ENCODE measurements at places on chromosomes 5 and 9. TPM values are rescaled to one million over a fixed set of nuclear protein-coding genes. Genes with fewer than 3 reads are reported as not detected.

GRCh38 chr5:172670005-172670402 lies 28.9 kb downstream of the NEURL1B start:
- H3K36me3 ChIP-seq = no peaks in the 10 kb centered on the region
- H3K27ac ChIP-seq = no peak overlapping the region
- H3K4me3 ChIP-seq = no peak overlapping the region
- DNase-seq = no peak
- no peaks in the 10 kb centered on the region for H3K27me3 ChIP-seq

DNA sequence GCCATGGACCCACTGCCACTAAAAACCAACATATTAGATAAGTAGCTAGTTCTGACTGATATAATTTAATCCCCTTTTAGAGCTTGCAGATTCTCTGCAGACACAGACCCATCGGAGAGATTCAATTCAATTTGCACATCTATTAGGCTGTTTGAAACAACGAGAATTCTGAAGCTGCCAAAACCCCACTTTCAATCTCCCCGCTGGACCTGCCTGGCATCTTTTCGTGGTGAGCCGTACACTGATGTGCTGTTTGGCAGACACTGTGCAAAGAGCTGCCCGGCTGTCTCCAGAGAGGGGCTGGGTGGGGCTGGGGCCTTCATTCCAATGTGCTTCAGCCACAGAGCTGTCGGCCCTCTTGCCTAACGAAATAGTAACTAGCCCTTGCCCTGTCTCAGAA lies 42.1 kb upstream of the FAM240B start:
- no peak for DNase-seq
- H3K27me3 ChIP-seq = peaks cover 4% of the 10 kb centered on the region
- no peaks in the 10 kb centered on the region for H3K36me3 ChIP-seq
- no peak overlapping the region for H3K27ac ChIP-seq
- H3K4me3 ChIP-seq = no peak overlapping the region
- no peaks in the 10 kb centered on the region for H3K4me1 ChIP-seq

- no peak overlapping the region for H3K27ac ChIP-seq
- peaks cover 2% of the 10 kb centered on the region for H3K4me1 ChIP-seq
Observed at GRCh38 chr5:33531824-33532223, 91.1 kb downstream of the TARS1 start.

Gene CCNB1
- total RNA-seq = 3.2 TPM

Gene PRDM9
- total RNA-seq = not detected

DNA sequence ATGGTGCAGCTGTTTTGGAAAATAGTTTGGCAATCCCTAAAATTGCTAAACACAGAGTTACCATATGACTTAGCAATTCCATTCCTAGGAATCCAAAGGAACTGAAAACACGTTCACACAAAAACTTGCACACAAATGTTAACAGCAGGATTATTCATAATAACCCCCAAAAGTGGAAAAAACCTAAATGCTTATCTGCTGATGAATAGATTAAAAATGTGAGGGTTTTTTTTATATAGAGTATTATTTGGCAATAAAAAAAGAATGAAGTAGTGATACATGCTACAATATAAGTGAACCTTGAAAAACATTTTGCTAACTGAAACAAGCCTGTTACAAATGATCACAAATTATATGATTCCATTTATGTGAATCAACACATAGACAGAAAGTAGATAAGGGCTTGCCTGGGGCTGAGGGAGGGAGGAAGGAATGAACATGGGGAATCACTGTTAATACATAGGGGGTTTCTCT lies 45.1 kb upstream of the TRIO start:
- no peaks in the 10 kb centered on the region for H3K36me3 ChIP-seq
- no peaks in the 10 kb centered on the region for H3K27me3 ChIP-seq
- no peak overlapping the region for H3K27ac ChIP-seq

- no peaks in the 10 kb centered on the region for H3K36me3 ChIP-seq
- peak overlapping the region; percentile 91 for H3K4me3 ChIP-seq
- H3K4me1 ChIP-seq = peaks cover 10% of the 10 kb centered on the region
- H3K27ac ChIP-seq = peak overlapping the region; percentile 98
- H3K27me3 ChIP-seq = no peaks in the 10 kb centered on the region
Observed at GRCh38 chr9:86282979-86283535, 719 bp upstream of the ISCA1 start.

Gene PCDHB3
- total RNA-seq = 1.6 TPM

Gene CDH18
- 0.58 TPM for total RNA-seq

DNA sequence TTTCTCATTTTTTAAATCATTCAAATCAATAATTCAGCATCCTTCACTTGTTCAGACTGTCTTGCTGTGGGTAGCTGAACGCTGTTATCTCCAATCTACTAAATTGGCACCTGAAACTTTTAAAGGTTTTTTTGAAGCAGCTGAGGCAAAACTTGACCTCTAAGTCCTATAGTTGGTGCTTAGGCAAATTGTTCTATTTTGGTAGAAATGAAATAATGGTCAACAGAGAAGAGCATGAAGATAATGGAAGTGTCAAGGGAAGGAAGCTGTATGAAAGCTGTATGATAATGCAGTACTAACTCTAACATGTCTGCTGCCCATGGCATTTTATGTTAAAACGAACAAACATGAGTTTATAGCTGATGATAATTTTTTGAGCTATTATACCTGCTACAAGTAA lies 138.0 kb downstream of the GDNF start:
- H3K27me3 ChIP-seq = no peaks in the 10 kb centered on the region
- no peaks in the 10 kb centered on the region for H3K4me1 ChIP-seq
- no peaks in the 10 kb centered on the region for H3K36me3 ChIP-seq
- H3K27ac ChIP-seq = no peak overlapping the region
- DNase-seq = no peak

DNA sequence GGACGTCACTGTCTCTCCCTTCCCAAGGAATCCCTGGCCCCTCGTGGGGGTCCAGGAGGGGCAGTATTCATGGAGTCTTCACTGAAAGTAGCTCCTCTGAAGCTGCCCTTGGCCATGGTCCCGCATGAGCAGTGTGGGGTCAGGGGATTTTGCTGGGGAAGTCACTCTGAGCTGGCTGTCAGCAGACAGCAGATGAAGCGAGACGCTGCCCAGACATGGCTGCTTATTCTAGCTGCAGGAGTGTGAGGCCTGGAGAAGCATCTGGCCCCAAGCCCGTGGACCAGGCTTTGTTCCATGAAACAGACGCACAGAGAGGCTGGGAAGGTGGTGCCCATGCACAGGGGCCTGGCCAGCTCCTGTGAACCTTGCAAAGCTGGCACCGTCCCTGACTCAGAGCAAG lies 21.5 kb upstream of the ASS1 start:
- DNase-seq = no peak
- H3K27ac ChIP-seq = no peak overlapping the region
- H3K27me3 ChIP-seq = no peaks in the 10 kb centered on the region
- no peaks in the 10 kb centered on the region for H3K36me3 ChIP-seq
- H3K4me3 ChIP-seq = no peak overlapping the region

DNA sequence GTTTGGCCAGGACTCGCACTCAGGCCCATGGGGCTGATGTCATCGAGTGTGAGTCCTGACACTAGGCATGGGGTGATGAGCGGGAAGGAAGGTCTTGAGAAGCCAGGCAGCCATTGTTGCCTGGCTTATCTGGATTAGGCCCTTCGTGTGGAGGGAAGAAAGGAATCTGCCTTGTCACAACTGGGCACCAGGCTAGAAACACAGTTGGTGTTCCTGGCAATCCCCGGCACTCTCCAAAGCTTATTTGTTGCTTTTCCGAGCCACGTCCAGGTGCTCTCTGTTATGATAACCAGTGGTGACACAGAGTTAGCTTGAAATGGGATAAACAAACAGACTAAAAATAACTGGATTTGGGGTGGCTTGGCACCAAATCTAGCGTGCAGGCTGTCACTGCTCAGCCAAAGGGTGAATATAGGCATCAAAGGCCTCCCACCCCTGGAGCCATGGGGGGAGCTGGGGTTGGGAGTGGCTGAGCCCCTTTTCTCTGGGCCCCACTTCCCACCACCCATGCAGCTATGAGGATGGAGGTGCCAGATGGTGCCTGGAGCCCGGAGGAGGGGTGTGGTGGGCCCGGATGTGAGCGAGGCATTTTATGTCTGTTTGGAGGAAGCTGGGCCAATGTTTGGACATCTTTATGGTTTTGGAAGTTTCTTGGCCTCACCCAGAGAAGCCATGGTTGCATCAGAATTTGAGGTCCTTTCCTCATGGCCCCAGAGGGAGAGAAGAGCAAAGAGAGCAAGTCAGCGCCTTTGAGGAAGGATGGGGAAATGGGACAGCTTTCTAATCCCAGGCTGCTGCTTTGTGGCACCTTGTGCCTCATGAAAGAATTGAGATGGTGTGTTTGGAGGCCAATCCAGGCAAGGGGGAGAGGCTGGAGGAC lies 98.0 kb upstream of the PITX1 start:
- DNase-seq = no peak
- no peaks in the 10 kb centered on the region for H3K36me3 ChIP-seq
- no peak overlapping the region for H3K27ac ChIP-seq

Gene SUSD3
- total RNA-seq = 2.8 TPM

- no peaks in the 10 kb centered on the region for H3K36me3 ChIP-seq
- no peak overlapping the region for H3K27ac ChIP-seq
- DNase-seq = no peak
Observed at GRCh38 chr9:33101104-33101951, 24.9 kb upstream of the SMU1 start.

Gene GABRG2
- 0.22 TPM for total RNA-seq

- H3K36me3 ChIP-seq = no peaks in the 10 kb centered on the region
- no peaks in the 10 kb centered on the region for H3K4me1 ChIP-seq
- H3K27me3 ChIP-seq = no peaks in the 10 kb centered on the region
- no peak overlapping the region for H3K27ac ChIP-seq
Observed at GRCh38 chr5:67338421-67338820, 141.8 kb upstream of the CD180 start.

GRCh38 chr5:6483880-6484382 lies 35.3 kb downstream of the UBE2QL1 start:
- no peaks in the 10 kb centered on the region for H3K27me3 ChIP-seq
- H3K27ac ChIP-seq = no peak overlapping the region
- no peak overlapping the region for H3K4me3 ChIP-seq
- no peaks in the 10 kb centered on the region for H3K4me1 ChIP-seq
- DNase-seq = no peak
- H3K36me3 ChIP-seq = no peaks in the 10 kb centered on the region

Gene MOB3B
- 3.3 TPM for total RNA-seq

- H3K4me3 ChIP-seq = no peak overlapping the region
- no peak overlapping the region for H3K27ac ChIP-seq
- H3K36me3 ChIP-seq = no peaks in the 10 kb centered on the region
- H3K27me3 ChIP-seq = no peaks in the 10 kb centered on the region
- no peak for DNase-seq
- H3K4me1 ChIP-seq = no peaks in the 10 kb centered on the region
Observed at GRCh38 chr5:107869438-107870115, 198.8 kb upstream of the EFNA5 start.

DNA sequence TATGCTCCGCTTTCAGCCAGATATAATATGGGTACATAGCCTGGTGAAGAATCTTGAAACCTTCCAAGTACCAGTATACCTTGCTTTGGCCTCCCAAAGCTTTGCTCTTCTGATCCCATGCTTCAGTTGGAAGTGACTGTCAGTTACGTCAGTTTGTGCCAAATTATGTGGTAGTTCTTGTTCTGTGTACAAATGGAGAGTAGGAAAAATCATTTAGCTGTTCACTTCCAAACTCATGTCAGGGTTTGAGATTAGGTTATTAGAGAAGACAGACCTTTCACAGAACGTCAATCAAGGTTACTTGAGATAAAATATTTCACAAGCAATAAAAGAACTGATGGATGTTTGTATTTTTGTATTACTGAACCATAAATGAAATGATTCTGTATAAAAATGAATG lies 117.2 kb downstream of the NDUFS4 start:
- no peak overlapping the region for H3K4me3 ChIP-seq
- no peaks in the 10 kb centered on the region for H3K27me3 ChIP-seq
- DNase-seq = no peak
- H3K4me1 ChIP-seq = no peaks in the 10 kb centered on the region
- H3K27ac ChIP-seq = no peak overlapping the region

DNA sequence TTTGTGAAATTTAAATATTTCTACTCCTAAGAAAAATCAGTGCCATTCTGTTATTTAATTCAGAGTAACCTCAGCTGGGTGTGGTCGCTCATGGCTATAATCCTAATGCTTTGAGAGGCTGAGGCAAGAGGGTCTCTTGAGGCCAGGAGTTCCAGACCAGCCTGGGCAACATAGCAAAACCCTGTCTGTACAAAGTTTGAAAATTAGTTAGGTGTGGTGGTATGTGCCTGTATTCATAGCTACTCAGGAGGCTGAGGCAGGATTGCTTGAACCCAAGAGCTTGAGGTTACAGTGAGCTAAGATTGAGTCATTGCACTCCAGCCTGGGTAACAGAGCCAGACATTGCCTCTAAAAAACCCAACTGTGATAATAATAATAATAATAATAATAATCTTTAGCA lies 44.8 kb upstream of the CNTLN start:
- H3K27ac ChIP-seq = no peak overlapping the region
- H3K36me3 ChIP-seq = no peaks in the 10 kb centered on the region
- DNase-seq = no peak
- H3K27me3 ChIP-seq = no peaks in the 10 kb centered on the region
- H3K4me3 ChIP-seq = no peak overlapping the region

DNA sequence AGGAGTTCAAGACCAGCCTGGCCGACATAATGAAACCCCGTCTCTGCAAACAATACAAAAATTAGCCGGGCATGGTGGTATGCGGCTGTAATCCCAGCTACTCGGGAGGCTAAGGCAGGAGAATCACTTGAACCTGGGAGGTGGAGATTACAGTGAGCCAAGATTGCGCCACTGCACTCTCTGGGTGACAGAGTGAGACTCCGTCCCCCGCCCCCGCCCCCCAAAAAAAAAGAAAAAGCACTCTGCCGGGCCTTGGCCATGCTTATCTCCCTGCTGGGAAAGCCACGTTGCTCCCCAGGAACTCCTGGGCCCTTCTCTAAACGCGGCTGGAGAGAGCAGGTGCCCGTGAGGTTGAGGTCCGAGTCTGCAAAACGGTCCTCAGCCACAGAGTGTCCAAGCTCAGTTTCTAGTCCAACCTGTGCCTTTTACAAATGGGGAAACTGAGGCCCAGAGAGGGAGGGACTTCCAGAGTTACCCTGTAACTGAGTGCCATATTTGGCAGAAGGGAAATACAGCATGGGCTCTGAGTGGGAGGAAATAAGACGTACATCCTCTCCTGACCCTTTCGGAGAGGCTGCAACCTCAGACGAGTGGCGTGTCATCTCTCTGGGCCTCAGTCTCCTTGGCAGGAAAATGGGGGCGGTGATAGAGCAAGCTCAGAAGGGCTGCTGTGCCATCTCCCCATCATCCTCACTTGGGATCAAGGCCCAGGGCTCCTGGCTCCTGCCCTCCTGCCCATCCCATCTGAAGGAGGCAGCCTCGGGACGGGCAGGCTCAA lies 6.6 kb upstream of the PHYHD1 start:
- DNase-seq = no peak
- no peaks in the 10 kb centered on the region for H3K27me3 ChIP-seq

Gene PLPP7
- 1.8 TPM for total RNA-seq

- H3K27me3 ChIP-seq = no peaks in the 10 kb centered on the region
- no peaks in the 10 kb centered on the region for H3K4me1 ChIP-seq
- no peak overlapping the region for H3K4me3 ChIP-seq
- H3K27ac ChIP-seq = peak overlapping the region; percentile 3
- DNase-seq = no peak
Observed at GRCh38 chr9:35920051-35920620, 10.8 kb downstream of the SPAAR start.

Gene DMRT3
- not detected for total RNA-seq

Gene OR13J1
- total RNA-seq = not detected

Data from pancreas (tissue), 10 donors.